ENCODE measurements at places on chromosomes 6 and 20. TPM values are rescaled to one million over a fixed set of nuclear protein-coding genes. Genes with fewer than 3 reads are reported as not detected.

DNA sequence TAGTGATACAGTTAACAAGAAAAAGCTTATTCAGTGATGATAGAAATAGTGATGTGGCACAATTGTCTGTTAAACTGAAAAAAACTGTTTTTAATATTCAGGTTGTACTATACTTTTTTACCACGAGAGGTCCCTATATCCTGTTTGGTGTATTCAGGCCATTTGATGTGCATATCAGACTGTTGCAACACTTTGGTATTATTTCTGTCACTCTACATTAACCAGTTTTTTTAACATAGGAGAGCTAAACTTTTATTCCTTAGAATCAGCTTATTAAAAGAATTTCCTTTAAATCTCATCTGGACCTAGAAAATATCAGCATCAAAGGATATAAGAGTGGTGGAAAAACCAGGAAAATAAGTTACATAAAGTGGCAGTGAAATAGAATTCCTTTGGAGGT is 36.8 kb downstream of the TSPYL4 start:
- no peak for DNase-seq

DNA sequence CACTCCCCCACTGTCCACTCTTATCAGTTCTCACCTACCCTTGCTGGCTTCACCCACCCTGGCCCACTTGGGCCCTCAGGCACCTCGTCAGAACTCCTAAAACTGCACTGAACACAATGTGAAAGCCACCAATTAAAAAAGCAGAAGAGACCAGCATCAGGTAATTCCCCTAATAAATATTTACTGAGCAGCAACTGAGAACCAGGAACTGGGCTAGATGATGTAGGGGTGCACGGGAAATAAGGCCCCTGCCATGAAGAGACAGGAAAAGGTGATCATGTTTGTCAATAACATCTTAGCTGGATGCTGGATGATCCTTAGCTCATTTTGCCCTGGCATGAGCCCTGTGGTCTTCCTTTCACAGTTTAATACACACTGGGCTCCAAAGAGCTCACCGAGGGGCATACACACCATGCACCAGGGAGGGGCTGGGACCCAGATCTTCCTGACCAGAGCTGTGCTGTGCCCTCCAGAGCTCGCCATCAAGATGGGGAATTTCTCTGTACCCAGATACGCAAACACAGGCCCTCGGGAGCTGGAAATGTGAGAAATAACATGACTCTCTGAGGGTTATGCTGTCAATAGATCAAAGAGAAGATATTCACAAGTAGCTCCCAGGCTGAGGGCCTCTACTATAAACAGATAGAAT is 113.6 kb upstream of the SLC22A16 start:
- no peak for DNase-seq

GRCh38 chr20:20012541-20012940 is 4.6 kb upstream of the NAA20 start:
- no peak for DNase-seq

Gene BTNL2
- total RNA-seq, result not detected

Gene EYA2
- total RNA-seq, result 0.59 TPM

Gene HDDC2
- 29.1 TPM for total RNA-seq

- DNase-seq, result no peak
Observed at GRCh38 chr20:57658447-57658832, 38.2 kb upstream of the ZBP1 start.

- DNase-seq, result no peak
Observed at GRCh38 chr20:38892091-38892981, 33.9 kb upstream of the FAM83D start.
